ENCODE measurements at places on chromosomes 5 and 9.

- no peak for DNase-seq
Observed at GRCh38 chr9:94881940-94882339, 155.4 kb downstream of the AOPEP start.

- DNase-seq, result no peak
Observed at GRCh38 chr5:137957948-137958347, 68.7 kb downstream of the PKD2L2 start.

- no peak for DNase-seq
Observed at GRCh38 chr9:108838017-108838416, 17.8 kb downstream of the ACTL7B start.

- no peak for DNase-seq
Observed at GRCh38 chr5:173582216-173583111, 34.0 kb downstream of the BOD1 start.

DNA sequence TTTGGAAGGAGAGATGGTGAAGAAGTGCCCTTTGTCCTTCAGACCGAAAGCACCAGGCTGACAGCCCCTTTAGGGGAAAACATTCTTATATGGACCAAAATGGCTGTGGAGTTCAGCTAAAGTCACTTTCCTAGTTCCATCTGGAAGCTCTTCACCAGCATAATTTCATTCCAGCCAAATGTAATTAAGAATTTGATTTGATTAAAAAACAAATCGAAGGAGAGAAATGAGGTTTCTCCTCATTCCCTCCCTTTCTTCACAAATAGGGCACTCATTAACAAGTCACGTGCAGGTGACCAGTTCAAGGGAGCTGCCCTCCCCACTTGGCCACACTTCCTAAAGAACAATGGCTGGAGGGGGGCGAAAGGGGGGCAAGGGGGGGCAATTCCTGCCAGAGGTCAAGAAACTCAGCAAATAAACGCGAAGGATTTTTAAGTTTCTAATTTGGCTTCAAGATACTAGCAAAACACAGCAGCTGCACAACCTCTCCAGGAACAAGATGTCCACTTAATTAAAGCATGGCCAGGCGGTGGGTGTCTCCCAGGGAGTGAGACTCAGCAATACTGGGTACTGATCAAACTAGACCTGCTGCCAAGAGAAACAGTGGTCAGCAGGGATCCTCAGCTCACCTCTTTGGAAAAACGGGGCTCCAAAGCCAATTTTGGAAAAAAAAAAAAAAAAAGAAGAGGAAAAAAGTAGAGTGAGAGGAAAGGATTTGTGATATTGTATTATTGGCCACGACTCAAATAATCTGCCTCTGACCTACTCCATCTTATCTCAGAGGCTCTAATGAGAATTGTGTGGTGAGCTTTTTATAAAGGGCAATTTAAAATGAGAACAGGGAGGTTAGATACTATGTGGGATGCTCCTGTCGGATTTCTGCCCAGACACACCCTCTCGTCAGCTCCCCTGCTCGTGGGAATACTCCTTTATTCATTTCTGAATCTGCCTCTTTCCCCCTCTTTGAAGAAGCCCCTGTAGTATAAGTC is 254.3 kb downstream of the ZSWIM6 start:
- no peak for DNase-seq

GRCh38 chr5:90264689-90265544 is 144.6 kb downstream of the CETN3 start:
- DNase-seq, result peak; percentile 48

DNA sequence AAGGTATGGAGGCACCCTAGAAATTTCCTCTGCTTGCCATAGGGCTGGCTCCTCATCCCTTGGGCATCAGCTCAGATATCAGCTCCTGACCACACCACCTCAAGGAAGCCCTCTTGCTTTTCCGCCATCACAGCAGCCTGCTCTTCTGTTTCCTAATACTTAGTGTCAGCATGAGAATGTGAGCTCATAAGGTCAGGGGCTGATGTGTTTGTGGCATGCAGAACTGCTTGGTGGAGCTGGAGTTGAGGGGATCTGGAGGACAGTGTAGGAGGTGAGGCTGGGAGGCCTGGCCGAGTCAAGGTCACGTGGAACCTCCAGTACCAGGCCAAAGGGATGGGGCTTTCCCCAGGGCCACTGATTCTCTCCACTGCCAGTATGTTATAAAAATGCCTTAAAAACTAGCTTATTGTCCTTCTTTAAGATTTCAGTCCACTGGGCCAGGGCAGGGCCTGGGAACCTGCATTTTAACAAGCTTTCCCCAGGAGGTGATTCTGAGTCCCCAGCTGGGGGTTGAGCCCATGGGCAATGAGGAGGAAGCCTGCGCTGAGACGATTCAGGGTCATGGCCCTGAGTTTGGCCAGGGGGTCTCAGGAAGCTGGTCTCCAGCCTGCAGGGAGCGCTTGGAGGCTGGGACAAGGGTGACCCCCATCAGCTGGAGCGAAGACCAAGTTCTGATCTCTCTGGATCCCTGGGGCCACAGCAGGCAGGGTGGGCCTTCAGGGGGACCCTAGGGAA is 28.6 kb downstream of the DAB2IP start:
- no peak for DNase-seq

DNA sequence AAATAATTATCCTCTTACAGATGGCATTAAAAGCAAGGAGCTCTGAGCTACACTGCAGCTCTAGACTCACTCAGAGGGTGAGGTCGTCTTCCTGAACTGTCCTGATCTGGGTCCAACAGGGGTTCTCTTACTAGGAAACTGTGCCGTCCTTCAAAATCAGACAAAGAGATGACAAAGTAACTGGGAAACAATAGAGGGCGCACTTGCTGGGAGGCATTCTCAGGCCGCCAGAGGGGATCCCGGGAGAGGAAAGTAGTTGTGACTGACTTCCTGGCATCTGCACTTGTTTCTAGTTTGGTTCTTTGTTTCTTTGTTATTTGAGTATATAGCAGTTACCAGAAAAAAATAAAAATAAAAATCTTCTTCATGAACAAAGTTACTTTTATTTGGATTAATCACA is 142.9 kb upstream of the MSX2 start:
- no peak for DNase-seq

DNA sequence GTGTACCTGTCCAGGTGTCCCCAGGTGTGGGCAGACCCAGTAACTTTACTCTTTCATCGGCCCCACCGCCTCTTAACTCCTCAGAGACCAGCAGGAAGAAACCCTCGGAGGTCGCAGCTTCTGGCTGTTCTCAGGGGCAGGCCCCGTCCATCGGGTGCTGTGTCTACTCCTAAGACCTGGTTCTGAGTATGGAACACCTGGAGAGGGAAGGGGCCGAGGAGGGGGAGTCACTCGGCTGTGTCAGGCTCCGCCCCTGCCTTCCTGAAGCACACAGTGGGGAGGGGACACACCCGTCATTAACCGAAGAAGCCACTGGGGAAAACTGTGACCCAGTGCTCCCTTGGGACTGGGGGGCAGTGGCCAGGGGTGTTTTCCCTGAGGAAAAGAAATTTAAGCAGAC is 22.3 kb downstream of the NTNG2 start:
- DNase-seq, result no peak

DNA sequence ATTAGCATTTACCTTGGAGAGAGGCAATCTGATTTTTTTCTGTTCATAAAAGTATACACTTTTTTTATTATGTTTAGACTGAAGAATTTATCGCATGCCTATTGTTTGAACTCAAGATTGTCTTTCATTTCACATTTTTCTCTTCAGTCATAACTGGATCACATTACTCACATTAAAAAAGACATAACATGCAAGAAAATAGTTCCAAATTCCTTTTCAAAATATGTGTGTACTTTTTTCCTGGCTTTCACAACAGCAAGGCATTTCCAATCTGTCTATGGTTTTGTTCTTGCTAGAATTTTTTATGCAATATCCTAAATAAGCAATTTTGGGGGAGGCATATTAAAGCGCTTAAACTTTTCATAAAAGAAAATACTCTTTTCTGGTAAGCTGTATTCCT is 21.2 kb downstream of the FTMT start:
- DNase-seq, result no peak

GRCh38 chr9:23662320-23662719 is 163.7 kb downstream of the ELAVL2 start:
- no peak for DNase-seq

DNA sequence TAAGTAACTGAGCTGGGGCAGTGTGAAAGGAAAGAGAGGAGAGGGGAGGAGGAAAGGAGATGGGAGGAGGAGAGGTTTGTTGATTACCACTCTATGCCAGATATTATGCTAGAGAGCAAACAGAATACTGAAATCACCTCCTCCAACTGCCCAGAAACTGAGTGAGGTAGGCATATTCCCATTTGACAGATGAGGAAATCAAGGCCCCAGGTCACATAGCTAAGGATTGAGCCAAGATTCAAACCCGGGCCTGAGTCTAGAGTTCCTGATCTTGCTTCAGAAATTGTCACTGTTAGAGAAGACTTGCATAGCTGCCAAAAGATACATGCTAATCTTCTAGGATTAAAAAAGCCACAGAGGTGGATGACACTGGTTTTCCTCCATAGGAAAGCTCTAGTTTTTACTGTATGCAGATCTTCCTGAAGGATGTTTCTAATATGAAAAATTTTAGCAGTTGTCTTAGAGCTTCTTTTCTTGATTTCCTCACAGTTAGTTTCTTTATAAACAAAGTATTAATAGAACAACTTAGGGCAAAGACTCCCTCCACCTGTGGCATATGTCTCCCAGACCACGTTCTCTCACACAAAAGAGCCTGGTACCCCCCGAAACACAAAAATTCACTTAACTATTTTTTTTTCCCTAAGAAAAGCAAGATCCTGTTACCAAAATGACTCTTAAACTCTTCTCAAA is 97.4 kb downstream of the NLN start:
- no peak for DNase-seq

- DNase-seq, result no peak
Observed at GRCh38 chr5:143574236-143574635, 170.8 kb upstream of the NR3C1 start.

- no peak for DNase-seq
Observed at GRCh38 chr5:67170767-67171166, 25.8 kb downstream of the CD180 start.

DNA sequence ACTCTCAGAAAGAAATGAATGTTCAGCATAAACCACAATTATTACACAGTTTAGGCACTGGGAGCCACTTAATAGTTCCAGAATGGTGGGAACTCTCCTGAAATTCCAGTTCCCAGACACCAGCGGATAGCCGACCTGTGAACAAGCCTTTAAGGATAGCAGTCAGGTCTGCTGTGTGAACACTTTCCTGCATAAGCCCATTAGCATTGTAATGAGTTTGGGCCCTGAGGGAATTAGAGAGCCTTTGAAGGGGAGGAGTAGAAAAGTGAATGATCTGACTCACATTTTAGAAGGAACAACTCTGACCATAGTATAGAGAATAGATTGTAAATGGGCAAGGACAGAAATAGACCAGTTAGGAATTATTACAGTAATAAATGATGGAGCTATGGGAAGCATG is 189.1 kb downstream of the ADGRV1 start:
- no peak for DNase-seq

- DNase-seq, result no peak
Observed at GRCh38 chr5:78659114-78659513, 10.5 kb upstream of the LHFPL2 start.

- no peak for DNase-seq
Observed at GRCh38 chr9:5122516-5122915, 62.9 kb downstream of the INSL6 start.

All from NCI-H1930 (cell line).